Adrenal gland (tissue), 19 donors: ENCODE measurements at places on chromosomes 3 and 15.

GRCh38 chr3:78751266-78751665 is 1016.5 kb downstream of the ROBO1 start:
- no peak for DNase-seq

DNA sequence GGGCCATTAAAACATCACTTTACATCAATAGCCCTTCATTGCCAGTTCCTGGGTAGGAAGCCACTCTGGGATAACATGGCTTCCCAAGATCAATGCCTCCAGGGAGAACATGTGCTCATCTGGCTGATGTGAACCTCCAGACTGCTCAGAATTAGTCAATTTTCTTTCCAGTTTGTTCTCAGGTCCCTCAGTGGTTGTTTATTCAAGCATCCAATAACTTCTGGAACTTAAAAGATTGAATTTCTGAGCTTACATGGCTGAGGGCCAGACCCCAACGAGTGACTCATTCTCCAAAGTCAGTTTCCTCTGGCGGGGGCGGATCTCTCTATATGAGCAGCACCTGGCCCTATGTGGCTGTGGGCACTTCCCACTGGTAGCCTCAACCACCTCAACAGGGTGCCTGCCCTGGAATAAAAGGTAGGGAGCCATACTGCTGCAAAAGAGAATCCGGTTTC is 34.0 kb downstream of the LYZL4 start:
- DNase-seq = peak; percentile 55

- no peak for DNase-seq
Observed at GRCh38 chr3:81823086-81823485, 61.6 kb upstream of the GBE1 start.

DNA sequence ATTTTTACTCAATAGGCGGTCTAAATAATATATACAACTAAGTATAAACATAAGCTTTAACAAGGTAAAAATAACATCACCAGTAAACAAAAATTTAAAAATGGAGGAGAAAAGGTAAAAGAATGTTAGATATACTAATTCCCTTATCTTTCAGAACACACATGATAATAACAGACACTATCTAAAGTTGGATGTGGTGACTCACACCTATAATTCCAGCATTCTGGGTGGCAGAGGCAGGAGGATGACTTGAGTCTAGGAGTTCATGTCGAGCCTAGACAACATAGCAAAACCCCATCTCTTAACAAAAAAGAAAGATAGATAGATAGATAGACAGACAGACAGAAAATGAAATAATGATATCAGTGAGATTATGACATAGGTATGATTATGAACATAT is 85.1 kb downstream of the STAG1 start:
- DNase-seq = no peak

GRCh38 chr3:94587291-94587690 is 524.4 kb downstream of the NSUN3 start:
- DNase-seq = no peak

DNA sequence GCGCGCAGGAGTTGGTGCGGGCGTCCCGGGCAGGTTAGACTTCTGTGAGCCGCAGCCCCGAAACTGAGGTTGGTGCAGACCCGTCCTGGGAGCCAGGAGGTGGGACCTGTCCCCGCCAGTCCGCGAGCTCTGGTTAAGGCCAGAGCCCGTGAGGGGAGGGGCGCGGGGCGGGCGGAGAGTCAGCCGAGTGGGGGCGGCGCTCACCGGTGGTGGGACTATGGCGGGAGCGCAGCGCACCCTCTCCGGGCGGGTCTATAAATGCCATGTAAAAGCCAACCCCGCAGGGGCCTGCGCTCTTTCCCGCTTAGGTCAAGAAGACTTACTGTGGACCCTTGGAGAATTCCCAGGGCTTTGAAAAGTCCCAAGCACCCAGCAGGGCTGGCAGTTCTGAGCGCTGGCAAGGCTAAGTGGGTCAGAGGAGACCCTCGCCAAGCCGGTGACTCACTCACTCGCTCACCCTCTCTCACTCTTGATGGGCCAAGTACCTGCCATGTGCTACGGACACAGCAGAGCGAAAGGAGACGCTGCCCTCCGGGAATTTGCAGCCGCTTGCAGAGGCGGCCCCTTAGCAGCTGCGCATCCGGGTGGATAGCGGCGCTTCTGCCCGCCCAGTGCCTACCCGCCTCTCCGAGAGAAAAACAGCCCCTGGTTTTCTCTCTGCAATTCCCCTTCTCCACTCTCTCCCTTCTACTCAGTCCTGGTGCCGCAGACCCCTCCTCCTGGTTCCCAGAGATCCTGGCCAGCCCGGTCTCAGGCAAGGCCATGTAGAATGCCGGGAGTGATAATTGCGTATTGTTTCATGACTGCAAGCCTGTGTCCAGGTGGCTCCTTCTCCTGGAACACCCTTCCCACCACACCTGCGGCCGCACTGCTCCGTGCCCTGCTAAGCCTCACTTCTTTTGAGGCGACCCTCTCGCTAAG is at the start of gene ALDH1L1:
ALDH1L1 (minus strand) TSS at position 110 of the 921 bp plus-strand sequence. CDS start 19,607 bp downstream, outside the sequence.
- DNase-seq = peak; percentile 97

DNA sequence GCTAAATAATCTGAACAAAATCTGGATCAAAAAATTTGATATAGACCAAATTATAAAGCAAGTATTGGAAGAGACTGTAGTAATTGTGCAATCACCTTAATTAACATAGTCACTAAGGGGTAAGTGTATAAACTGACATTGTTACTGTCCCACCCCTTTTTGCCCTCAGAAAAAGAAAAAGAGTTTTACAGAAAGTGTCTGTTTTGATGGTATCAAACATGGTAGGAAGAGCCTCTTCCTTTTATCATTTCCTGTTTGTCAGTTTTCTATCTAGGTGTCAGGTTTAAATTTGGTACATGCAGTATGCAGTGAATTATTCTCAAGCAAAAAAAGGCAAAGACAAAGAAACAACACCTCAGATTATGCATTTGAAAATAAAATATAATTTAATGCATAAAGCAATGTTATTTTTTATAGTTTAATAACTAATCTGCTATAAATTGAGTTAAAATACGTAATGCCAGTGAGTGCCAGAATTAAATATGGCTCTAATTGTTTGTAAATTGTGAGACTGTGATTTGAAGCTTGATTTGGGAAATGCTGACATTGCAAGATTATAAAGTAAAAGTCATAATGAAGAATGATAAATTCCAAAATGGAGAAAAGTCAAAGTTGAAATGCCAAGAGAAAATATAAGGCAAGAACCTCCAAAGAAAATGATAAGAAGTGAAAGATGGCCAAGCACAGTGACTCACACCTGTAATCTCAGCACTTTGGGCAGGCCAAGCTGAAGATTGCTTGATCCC is 30.3 kb upstream of the CMC1 start:
- no peak for DNase-seq

DNA sequence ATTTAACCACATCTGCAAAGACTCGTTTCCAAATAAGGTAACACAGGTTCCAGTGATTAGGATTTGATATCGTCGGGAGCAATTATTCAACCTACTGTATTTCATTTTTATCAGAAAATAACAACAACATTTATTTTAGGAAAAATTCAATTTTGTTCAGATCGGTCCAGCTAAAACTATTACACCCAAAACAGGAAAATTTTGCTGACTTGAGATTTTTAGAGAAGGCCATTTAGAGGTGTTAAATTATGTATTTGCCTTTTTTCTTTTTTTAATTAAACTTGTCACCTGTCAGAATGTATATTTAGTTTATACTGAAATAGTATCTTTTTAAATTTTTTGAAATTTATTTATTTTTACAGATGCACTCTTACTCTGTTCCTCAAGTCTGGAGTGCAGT is 81.3 kb downstream of the ARHGAP31 start:
- no peak for DNase-seq

DNA sequence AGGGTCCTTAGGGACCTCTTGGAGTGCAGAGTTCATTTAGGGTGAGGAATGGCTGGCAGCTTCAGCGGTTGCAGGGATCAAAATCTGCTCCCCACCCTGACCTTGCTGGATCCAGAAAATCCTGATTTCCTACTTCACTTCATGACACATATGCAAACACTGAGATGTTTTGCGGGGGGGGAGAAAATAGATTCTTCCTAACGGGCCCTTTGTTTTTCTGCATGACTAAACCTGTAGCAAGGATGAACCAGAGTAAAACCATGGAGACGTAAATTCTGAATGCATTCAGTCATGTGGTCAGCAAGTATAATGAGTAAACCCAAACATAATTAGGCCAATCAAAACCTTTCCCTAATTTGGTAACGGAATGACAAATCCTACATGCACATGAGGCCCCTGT is 20.0 kb upstream of the RBP1 start:
- DNase-seq = no peak
